ENCODE measurements at places on chromosomes 1 and 21.

GRCh38 chr1:32741413-32742198, 39.0 kb upstream of the SYNC start:
- DNase-seq, result no peak

GRCh38 chr1:5599541-5599940, 392.7 kb downstream of the NPHP4 start:
- no peak for DNase-seq

DNA sequence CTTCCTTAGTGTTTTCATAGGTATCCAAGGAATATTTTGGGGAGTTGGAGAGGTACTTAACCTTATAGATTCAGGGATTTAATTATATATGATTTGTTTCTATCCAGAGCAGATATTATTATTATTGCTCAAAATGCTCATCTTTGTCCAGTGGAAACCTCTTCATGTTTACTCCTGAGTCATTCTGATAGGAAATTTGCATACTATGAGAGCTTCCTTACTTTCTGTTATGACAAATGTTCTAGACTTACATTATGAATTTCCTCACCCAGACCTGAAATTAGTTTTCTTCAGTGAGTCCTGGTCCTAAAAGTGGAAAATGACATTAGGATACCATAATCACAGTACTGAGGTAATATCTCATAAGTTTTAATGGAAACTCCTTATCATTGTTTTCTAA, 57.5 kb upstream of the PLPPR5 start:
- DNase-seq, result no peak

DNA sequence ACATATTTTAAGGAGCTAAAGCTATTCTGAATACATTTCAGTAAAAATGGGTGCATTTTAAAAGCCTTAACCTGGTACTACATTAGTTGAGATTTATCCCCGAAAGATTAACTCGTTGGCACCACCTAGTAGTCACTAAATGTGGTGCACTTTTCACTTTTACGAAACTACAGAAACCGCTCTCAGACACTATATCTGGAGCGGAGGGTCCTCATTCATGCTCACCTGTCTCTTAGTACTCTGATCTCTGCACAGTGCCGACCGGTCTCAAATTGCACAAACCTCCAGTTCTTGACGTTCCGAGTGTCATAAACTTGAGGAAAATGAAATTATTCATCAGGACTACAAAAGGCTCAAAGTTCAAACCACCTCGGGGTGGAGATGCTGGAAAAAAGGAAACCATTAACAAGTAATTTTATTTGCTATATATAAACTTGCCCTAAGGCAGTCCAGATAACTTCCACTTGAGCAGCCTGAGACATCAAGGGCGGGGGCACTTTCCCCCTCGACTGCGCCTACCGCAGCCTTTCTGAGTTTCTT, 722 bp downstream of the LZIC start:
- DNase-seq, result no peak

GRCh38 chr1:218459878-218460711, 115.0 kb downstream of the TGFB2 start:
- no peak for DNase-seq

DNA sequence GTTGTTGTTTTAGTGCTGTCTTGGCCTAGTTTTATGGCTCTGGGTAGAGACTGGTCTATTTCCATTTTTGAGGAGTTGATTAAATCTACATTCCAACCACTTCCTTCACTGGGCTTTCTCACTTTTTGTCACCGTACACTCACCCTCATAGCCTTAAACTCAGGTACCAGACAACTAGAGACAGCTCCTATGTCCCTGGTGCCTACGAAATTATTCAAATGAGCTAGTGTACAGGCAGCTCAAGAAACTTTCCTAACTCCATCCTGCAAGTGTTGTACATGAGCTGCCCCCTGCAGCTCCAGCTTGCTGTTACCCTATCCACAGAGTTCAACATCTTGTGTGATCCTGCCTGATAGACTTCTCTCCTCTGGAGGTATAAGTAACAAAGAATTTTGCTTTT, 704.8 kb upstream of the RGS18 start:
- no peak for DNase-seq

All from stimulated activated CD8-positive, alpha-beta memory T cell treated with anti-CD3 and anti-CD28 coated beads, Interleukin-12 subunit alpha, Interleukin-12 subunit beta, amount 100 ng/mL, for 1 hour (primary cell).